ENCODE measurements at places on chromosomes 1 and 21.

DNA sequence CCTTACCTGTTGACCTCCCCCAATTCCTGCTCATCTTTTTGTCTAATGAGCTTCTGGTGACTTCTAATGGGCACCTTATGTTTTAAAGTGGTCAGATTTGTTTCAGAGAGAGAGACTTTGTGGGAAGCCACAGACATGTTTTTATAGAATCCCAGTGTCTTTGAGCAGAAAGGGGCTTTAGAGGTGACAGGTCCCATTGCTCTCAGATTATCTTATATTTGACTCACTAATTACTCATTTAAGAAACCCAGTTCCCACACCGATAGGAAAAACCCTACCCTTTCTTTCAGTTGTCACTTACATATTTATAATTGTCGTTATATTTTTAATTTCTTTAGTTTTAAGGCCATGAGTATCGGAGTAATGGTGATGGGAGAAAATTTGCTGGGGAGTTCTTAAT is 215.5 kb downstream of the CAMTA1 start:
- DNase-seq: no peak

DNA sequence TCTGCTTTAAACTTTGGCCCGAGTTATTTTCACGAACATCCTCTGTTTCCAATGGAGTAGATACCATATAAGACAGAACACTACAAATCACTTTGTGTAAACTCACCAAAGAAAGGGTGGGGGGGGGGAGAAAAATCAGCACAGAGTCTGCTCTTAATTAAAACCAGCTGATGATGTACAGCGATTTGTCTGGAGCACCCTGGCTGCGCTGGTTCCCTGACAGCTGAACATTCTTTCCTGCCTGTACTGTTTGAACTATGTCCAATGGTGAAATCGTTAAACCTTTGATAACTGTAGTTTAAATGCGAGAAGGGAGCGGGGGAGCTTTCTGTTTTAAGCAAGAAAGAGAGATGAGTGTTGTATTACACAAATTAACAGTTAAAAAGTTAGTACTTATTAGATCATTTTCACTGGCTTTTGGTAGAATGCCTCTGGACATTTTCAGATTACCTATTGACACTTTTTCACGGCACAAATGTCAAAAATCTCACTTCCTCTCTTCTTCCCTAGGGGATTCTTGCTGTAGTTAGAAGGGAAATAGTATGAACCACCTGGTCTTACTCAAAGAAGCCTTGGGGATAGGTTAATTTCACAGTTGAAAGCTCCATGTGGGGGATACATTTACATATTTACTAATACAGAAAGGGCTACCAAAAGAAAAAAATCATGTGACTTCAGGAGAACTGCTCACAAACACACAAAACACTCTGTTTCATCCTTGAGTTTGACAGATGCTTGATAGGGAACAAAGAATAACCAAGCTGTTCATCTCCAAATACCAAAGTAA is 140.2 kb upstream of the RUNX1 start:
- DNase-seq: no peak

GRCh38 chr1:223733898-223734852 is 21.8 kb downstream of the CAPN2 start:
- DNase-seq: no peak

GRCh38 chr21:17427157-17427556 is 85.7 kb upstream of the CXADR start:
- DNase-seq: no peak

GRCh38 chr1:82979593-82980236 is 1019.2 kb downstream of the TTLL7 start:
- DNase-seq: no peak
